Stimulated activated CD8-positive, alpha-beta memory T cell treated with anti-CD3 and anti-CD28 coated beads, Interleukin-7, amount 100 ng/mL, for 4 hours (primary cell): ENCODE measurements at places on chromosomes 7 and 10.

- DNase-seq, result peak; percentile 53
These were observed 31.2 kb downstream of the PRTFDC1 start for GRCh38 chr10:24920907-24921881.

- no peak for DNase-seq
These were observed 1.6 kb upstream of the ADARB2 start for GRCh38 chr10:1738950-1739349.

DNA sequence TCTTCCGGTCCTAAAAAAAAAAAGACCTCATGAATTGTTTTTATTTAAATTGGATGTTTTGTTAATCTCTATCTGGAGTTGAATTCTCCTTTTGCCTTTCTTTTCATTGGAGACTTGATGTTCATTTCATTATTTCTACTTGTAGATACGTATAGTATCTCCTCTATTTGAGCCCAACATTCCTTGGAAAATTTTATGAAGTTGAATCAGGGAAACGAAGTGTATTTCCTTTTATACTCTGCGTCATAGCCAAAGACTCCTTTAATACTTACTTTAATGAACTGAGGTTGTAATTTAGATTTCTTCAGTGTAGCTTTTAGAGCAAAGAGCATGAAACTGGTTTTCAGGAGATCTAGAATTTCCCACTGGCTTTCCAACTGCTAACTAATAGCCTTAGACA lies 132.4 kb downstream of the KIAA1217 start:
- no peak for DNase-seq

DNA sequence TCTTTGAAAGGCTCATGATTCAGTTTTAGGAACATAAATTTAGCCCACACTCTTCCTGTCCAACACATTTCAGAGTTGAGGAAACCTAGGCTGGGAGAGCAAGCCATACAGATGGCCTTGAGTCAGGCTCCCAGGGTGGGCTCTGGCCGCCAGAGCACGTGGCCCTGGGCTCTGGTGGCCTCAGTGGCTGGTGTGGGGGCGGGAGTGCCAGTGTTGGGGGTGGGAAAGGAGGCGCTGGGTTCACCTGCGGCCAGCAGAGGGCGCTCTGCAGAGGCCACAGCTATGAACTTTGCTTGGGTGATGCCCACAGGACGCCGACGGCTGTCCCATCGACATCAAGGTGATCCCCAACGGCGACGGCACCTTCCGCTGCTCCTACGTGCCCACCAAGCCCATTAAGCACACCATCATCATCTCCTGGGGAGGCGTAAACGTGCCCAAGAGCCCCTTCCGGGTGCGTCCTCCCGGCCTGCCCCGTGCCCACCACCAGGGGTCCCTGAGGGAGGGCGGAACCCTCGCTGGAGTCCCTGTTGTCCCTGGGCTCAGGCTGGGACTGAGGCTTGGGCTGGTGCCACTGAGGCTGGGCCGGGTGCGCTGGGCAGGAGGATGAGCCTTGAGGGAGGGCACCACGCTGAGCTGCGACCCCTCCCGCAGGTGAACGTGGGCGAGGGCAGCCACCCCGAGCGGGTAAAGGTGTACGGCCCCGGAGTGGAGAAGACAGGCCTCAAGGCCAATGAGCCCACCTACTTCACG lies 11.9 kb downstream of the FLNC start:
- peak; percentile 36 for DNase-seq

DNA sequence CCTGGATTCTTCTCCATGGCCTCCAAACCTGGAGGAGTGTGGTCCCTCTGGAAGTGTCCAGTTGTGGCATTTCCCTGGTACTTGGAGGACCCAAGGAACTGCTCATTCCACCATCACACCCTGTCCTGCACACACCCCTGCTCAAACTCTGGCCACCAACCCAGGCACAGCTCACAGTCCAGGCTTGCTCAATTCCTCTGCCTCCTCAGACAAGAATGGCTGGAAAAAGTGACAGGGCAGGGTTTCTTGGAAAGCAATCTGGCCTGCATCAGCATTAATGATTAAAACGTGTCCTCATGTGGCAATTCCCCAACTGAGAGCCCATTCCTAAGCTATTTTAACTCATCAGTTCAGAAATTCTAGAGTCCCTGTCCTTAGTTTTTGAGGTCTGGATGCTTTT lies 17.2 kb upstream of the TPST1 start:
- no peak for DNase-seq

GRCh38 chr10:102769375-102770107 lies 25.8 kb downstream of the WBP1L start:
- DNase-seq, result no peak

- no peak for DNase-seq
These were observed 20.6 kb upstream of the SLC13A1 start for GRCh38 chr7:123220396-123220795.

DNA sequence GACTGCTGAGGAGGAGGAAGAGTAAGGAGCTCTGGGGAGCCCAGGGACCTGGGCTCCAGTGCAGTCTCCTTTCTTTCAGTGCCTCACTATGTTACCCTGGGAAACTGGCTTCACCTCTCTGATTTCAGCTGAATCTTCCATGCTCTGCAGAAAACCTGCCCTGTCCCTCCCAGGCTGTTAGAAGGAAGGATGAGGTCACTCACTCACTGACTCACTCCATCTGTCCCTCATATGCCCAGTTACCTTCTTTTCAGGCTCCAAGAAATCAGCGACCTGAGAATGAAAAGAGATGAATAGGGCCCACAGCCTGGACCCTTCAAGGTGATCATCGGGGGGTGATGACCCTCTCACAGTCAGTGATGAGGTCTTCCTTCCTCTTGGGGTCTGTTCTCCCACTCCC lies 481 bp downstream of the SFTPA2 start:
- DNase-seq, result no peak

DNA sequence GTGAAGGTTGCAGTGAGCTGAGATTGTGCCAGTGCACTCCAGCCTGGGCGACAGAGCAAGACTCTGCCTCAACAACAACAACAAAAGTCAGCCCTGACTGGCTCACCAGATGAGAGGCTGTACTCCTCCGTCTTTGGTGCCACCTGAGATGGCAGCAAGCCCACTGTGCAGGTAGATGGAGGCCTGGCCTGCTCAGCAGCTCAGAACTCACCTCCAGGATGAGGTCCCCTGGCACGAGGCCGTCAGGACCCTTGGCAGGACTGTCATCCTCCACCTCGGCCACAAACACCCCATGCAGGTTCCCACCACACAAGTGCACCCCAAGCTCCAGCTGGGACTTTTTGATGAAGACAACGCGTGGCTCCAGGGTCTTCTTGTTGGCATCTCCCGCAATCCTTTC lies 117.2 kb downstream of the DLG5 start:
- DNase-seq, result no peak

- peak; percentile 56 for DNase-seq
These were observed 435 bp upstream of the PWWP2B start for GRCh38 chr10:132396494-132397035.

GRCh38 chr10:29735628-29736365 lies 101.0 kb upstream of the SVIL start:
- DNase-seq, result peak; percentile 69

GRCh38 chr7:7978860-7979259 lies 10.3 kb downstream of the GLCCI1 start:
- no peak for DNase-seq

GRCh38 chr7:132537456-132538145 lies 38.7 kb downstream of the PLXNA4 start:
- no peak for DNase-seq

GRCh38 chr7:23476286-23477156 lies 6.2 kb upstream of the IGF2BP3 start:
- no peak for DNase-seq

DNA sequence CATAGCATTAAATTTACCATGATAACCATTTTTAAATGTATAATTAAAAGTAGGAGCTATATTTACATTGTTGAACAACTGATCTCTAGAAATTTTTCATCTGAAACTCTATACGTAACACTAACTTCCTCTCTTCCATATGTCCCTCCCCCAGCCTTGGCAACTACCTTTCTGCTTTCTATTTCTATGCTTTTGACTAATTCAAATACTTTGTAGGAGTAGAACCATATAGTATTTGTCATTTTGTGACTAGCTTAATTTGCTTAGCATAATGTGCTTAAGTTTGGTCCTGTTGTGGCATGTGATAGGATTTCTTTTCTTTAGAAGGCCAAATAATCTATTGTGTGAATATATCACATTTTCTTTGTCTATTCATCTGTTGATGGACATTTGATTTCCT lies 225.3 kb upstream of the POT1 start:
- no peak for DNase-seq

DNA sequence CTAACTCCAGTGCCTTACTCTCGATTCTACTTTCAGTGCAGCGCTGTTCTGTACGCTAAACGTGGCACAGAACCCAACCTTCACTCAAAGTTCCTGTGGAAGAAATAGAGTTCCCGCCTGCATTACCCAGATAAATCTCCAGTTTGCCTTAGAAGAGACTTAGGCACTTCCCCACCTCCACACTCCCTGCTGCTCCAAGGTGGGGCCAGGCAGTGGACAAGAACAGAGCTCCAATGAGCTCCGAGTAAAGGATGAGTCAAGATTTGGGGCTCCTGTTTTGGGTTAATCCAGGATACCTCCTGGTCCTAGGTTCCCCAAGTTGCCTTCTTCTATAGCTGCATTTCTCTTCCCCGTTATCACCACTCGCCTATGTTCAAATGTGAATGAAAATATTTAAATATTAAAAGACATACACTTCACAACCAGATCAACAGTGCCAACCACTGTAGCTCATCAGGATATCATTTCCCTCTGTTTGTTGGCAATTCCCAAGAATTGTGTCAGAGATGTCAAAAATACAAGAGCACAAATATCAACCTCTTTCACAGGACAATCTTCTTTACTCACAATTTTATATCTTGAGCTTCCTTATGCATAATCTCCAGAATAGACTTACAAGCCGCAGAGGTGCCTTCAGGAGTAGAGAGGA lies 48.0 kb downstream of the MALSU1 start:
- no peak for DNase-seq

DNA sequence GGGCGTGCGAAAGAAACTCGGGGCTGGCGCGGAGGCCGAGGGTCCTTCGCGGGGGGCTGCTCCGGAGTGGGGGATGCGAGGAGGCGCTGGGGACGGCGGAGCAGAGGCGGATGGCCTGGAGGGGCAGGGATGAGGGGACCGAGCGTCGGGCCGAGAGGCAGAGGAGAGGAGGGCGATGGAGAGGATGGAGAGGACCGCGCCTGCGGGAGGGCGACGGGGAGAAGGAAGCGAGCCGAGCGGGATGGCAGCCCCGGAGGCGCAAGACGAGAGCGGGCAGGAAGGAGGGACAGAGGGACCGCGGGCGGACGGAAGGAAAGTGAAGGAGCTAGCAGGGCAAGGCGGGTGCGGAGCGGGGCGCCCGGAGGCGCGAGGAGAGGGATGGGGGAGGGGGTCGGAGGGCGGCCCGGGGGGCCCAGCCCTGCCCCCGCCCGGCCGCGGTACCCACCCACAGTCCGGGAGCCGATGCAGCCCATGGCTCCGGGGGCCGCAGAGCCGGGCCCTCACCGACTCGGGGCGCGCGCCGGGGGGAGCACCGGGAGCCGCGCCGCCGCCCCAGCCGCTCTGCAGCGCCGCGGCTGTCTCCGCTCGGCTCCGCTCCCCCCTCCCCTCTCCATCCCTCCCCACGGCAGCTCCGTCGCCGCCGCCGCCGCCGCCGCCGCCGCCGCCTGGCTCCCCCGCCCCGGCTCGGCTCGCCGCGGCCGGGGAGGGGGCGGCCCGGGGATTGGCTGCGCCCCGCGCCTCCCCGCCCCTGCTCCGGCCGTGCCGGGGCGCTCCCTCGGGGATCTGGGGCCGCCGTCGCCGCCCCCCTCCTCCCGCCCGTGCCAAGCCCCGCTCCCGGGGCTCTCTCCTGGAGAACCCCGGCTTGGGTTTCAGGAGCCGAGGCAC lies at the start of gene FAM131B:
Gene FAM131B, minus strand, starts transcription at position 583 of the 885 bp plus-strand sequence. Its CDS starts 110 bp downstream, at position 473.
- DNase-seq, result peak; percentile 28

- no peak for DNase-seq
These were observed 14.3 kb upstream of the DAGLB start for GRCh38 chr7:6461946-6462550.

GRCh38 chr10:3655528-3655927 lies 129.5 kb downstream of the KLF6 start:
- no peak for DNase-seq

DNA sequence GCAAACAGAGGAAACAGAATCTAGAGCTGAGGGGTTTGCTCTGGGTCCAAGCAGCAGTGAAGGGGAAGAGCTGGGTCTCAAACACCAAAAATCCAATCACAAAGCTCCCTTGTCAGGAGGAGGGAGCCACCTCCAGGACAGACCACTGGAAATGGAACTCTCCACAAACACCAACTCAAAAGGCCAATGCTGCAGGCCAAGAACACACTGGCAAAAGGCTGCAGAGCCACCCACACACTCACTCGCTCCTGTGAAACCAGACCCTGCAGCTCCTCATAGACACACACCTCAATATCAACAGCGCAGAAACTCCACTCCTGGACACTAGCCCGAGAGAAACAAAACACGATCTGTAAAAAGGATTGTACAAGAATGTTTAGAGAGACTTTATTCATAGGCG lies 213.5 kb downstream of the PTPRN2 start:
- DNase-seq, result no peak

DNA sequence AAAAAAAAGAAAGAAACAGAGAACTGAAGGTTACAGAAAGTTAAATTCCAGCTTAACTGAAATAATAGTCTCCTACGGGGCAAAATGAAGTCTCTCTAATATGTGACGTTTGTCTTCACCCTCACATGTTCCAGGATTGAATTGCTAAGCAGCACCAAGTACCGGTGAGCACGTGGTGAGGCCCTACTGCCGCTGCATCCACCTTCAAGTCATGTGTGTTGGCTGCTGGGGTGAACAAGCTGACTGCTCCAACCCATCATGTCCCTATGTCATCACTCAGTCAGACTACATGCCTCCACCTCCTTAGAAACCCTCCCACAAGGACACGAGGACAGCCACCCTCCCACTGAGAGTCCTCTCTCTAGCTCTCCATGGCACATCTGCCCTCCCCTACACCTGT lies 35.4 kb upstream of the NPFFR1 start:
- DNase-seq, result no peak

- no peak for DNase-seq
These were observed 103.6 kb downstream of the MKLN1 start for GRCh38 chr7:131431289-131431688.

- no peak for DNase-seq
These were observed 6.9 kb upstream of the PFKFB3 start for GRCh38 chr10:6195846-6196245.

DNA sequence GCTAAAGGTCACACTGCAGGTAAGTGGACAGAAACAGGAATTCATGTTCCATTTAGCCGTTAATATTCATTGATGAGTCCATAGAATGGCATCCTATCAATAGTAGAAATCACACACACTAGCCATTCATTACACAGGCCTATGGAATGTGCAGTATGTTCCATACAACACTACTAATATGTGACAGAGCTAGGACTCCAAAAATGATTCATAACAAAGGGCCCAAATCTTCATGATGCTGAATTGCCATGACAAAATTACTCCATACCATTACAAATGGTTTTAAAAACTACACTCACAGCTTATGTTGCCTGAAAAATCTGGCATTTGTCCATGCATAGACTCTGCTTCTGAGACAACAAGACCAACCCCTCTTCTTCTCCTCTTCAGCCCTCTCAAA lies 549.1 kb downstream of the XPNPEP1 start:
- no peak for DNase-seq

GRCh38 chr7:81810476-81811155 lies 40.8 kb upstream of the HGF start:
- DNase-seq, result no peak
